Anterior cingulate cortex (tissue), 58 donors: ENCODE measurements at places on chromosomes 16 and 17.

DNA sequence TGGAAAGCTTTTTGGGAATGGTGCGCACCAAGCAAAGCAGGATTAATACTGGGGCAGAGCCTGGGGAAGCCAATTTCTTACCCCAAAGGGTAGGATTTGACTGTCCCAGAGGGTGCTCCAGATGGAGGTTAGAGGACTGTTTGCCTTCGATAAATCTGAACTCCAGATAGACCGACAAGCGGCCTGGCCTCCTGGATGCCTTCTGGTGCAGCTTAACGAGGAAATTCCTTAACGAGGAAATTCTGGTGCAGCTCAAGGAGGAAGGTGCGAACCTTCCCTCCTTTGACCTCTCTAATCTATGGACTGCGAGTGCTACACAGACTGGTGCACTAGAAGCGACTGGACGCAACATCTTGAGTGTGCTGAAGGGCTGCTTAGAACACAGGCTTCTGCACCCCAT is 6.5 kb downstream of the CALB2 start:
- no peak for DNase-seq

DNA sequence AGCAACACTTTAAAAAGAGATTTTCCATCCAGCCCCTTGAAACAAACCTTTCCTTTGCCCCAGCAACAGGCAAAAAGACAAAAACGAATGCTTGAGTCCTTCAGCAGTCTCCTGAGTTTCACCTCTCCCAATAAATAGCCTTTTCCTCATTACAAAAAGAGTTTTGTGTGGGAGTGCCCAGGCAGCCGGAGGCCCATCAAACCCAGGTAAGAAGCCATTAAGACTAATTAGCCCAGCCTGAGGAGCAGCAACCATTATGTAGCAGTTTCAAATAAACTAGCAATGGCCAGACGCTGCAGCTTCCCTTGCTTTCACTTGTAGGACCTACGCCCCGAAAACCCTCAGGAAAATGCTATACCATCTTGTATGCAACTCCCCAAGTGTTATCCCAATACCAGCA is 15.6 kb downstream of the GAS7 start:
- no peak for DNase-seq

DNA sequence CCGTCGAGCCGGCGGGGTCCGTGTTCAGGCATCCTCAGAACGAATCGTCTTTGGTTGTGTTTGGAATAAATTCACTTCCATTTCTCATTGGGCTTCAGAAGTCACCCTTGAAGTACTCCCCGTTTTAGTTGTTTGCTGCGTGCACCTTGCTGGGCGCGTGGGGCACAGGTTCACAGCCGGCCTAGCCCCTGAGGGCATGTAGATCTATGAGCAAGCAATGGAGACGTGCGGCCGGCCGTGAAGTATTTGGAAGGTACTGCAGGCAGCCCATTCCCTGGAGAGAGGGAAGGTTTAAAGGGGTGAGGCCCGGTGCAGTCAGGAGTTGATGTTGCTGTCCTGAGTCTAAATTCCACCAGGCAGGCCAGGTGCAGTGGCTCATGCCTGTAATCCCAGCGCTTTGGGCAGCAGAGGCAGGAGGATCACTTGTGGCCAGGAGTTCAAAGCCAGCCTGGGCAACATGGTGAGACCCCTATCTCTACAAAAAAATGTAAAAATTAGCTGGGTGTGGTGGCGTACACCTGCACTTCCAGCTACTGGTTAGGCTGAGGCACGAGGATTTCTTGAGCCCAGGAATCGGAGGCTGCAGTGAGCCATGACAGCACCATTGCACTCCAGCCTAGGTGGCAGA is 714 bp downstream of the ACSF3 start:
- DNase-seq: no peak

GRCh38 chr16:5496013-5496412 is 398.4 kb upstream of the EEF2KMT start:
- DNase-seq: no peak

DNA sequence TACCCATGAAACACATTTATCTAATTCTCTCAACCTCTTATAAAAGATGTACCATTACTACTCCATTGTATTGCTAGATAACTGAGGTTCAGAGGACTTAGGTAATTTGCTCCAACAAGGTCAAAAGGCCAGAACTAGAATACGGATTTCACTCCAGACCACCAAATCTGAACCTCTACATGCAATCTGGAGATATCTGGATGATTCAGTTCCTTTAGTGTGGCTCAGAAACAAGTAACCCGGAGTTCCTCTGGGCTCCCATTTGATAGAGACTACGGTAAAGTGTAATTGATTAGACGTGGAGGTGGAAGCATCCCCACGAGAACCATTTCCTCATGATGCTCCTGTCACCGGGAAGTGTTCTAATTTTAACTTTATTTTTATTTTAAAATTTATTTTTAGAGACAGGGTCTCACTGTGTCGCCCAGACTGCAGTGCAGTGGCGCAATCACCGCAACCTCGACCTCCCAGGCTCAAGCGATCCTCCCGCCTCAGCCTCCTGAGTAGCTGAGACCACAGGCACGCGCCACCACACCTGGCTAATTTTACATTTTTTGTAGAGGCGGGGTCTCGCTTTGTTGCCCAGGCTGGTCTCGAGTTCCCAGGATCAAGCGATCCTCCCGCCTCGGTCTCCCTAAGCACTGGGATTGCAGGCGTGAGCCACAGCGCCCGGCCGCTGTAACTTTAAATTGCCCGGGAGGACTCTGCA is 608 bp upstream of the COX10 start:
- no peak for DNase-seq

DNA sequence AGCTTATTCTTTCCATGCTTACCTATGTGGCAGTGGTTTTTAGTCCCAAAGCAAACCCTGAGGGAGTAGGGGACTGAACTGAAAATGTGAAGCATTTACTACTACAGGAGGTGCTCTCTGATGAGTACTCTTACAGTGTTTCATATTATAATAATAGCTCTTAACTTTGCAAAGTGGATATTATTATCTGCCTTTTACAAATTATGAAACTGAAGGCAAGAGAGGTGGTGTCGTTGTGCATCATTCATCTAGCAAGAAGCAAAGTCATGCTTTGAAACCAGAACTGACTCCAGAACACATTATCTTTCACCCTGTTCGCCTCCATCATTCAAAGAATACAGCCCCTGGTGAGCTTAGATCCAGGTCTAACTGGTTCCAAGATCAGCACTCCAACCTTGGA is 8.2 kb upstream of the KCNH6 start:
- DNase-seq: no peak

- no peak for DNase-seq
Observed at GRCh38 chr17:43018008-43018853, 4.0 kb downstream of the VAT1 start.

GRCh38 chr16:5770118-5770517 is 672.5 kb upstream of the EEF2KMT start:
- no peak for DNase-seq

DNA sequence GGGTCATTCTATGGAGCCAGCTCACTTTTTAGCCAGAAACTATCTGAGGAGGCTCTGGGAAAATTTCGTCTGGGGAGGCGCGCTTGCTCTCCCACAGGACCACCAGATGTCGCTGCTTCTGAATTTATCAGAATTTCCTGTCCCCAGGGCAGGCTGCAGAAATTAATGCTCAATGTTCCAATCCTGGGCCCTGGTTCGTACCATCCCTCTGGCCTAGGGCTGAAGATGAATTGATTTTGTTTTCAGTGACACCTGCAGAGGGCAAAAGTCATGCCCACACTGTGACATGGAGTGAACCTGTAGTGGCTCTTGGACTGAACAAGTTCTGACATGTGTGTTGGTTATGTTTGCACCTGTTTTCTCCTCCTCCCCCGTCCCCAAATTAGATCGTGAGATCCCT is 482.6 kb downstream of the NPIPA7 start:
- DNase-seq: peak; percentile 24
